Stimulated activated CD4-positive, alpha-beta T cell treated with anti-CD3 and anti-CD28 coated beads, Interleukin-1b, Interleukin-23, amount 100 ng/mL, for 1 hour (primary cell): ENCODE measurements at places on chromosomes 2 and 18.

DNA sequence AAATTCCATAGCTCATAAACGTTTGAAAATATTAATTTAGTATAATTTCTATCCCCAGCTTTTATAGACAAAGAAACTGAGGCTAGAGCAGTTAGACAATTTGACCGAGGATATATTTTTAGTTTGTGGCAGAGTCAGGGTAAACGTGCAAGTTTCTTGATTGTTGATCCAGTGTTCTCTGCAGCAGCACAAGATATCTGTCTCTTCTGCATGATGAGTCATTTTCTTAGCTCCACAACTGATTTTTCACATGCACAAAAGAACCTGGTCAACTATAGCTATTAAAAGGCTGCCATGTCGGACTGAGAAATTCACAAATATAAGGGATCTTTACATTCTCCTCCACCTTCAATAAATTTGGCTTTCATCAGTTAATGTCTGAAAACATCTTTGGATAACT, 143.4 kb upstream of the CYP26B1 start:
- DNase-seq, result no peak

GRCh38 chr2:159224061-159224813, 62.3 kb downstream of the WDSUB1 start:
- no peak for DNase-seq

DNA sequence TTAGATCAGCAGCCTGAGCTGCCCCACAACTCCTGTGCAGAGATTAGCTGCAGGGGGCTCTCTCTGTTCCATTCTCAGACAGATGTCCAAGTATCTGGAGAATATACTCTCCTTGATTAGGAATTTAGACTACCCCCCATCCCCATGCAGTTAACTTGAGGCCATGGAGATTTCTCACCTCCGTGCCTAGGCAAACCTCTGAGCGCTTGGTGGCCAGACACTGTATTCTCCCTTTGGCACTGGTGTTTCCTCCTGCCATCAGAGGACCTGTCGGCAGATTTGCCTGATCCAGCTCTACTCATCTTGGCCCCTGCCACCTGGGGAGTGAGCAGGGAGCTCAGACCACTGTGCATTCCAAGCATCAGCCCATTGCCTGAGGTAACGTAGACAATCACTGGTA, 48.3 kb downstream of the ZNF804A start:
- DNase-seq, result no peak

DNA sequence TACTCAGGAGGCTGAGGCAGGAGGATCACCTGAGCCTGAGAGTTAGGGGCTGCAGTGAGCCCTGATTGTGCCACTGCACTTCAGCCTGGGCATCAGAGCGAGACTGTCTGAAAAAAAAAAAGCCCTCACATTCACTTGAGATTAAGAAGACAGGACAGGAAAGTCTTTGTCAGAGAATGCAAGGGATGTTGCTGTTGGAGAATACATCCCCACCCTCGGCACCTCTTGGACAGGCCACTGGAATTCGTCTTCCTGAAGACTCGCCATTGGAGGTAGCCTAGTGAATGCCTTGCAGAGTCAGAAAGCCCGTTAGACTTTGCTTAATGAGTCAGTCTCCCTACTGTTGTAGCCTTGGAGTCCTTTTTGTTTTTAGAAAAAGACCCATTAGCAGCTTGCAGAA, 205.6 kb downstream of the FAM210A start:
- no peak for DNase-seq

DNA sequence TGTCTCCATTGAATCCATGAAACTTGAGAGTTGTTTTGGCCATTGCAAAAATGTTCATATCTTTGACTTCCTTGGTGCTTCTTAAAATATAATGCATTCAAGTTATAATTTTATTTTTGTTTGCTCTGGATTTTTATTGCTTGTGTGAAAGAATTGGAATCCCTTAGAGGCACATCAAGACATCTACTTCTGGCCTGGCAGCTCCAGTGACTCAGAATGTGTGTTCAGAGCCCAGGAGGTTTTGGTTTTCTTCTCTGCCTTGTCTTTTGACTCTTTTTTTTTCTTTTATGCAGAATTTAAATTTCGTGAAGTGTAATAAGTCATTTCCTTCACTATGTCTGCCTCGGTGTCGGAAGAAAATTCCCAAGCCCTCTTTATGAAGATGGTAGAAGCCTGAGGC, 180.2 kb downstream of the LTBP1 start:
- DNase-seq, result no peak

- no peak for DNase-seq
Measured at GRCh38 chr2:165371356-165371755, 98.1 kb upstream of the CSRNP3 start.

DNA sequence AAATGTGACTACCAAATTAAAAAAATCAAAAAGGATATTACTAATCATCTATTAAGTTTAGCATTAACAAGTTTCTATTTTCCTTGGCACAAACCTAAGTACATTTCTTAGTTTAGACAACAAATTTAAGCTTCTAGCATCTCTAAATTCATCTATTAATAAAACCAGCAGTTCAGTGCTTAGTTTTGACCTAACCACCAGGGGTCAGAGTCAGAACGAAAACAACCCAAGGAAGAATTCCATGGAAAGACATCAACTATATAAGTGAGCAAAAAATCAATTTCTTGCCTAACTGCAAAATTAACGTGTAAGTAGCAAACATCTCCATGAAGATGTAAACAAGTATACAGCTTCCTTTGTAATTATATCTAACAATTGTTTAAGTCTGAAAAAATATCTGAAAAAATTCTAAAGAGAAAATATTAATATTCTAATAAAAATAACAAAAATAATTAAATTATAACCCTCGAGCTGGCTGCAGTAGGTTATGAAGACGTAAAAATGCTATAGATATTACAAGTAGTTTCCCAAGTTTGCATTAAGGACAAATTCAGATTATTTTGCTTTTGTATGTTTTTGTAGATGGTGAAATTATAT, 83.7 kb downstream of the CERKL start:
- no peak for DNase-seq

GRCh38 chr2:193520709-193521458, 1326.2 kb upstream of the TMEFF2 start:
- no peak for DNase-seq

DNA sequence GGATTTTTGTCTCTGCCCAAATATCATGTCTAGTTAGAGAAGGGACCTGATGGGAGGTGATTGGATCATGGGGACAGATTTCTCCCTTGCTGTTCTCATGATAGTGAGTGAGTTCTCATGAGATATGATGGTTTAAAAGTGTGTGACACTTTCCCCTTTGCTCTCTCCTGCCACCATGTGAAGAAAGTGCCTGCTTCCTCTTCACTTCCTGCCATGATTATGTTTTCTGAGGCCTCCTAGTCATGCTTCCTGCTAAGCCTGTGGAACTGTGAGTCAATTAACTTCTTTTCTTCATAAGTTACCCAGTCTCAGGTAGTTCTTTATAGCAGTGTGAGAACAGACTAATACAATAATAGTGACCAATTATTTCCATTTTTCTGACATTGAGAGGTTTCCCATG, 167.3 kb upstream of the CYRIA start:
- no peak for DNase-seq

DNA sequence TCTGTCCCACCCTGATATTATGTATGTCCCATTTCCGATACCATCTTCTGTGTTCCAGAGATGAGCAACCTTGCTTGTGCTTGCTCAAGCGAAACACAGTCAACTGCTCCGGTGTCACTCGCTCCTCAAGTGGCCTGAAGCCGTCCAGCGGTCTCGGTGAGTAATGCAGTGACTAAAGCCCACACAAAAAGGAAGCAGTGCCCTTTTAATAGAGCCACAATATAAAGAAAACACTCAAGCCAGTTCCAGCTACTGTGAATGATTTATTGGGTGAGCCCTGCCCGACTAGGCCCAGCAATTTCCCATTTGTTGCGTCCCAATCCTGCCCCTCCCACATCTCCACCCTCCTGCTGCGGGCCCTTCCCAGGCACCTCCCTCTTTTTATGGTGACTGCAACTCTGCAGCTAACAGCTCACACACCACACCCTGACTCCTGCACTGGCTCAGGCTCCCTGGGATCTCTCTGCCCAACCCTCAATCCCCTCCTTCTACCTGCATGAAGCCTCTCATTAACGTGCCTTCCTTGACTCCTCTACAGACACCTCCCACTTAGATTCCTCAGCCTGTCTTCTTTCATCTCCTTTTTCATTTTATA, 44.2 kb upstream of the DSC1 start:
- no peak for DNase-seq

- DNase-seq, result no peak
Measured at GRCh38 chr2:128362176-128362888, 43.7 kb upstream of the HS6ST1 start.

GRCh38 chr2:110940376-110940910, 180.3 kb upstream of the BCL2L11 start:
- no peak for DNase-seq

- DNase-seq, result no peak
Measured at GRCh38 chr2:31219131-31219969, 2.0 kb upstream of the CAPN14 start.

GRCh38 chr18:45686891-45687611, 36.9 kb upstream of the SLC14A1 start:
- DNase-seq, result no peak

DNA sequence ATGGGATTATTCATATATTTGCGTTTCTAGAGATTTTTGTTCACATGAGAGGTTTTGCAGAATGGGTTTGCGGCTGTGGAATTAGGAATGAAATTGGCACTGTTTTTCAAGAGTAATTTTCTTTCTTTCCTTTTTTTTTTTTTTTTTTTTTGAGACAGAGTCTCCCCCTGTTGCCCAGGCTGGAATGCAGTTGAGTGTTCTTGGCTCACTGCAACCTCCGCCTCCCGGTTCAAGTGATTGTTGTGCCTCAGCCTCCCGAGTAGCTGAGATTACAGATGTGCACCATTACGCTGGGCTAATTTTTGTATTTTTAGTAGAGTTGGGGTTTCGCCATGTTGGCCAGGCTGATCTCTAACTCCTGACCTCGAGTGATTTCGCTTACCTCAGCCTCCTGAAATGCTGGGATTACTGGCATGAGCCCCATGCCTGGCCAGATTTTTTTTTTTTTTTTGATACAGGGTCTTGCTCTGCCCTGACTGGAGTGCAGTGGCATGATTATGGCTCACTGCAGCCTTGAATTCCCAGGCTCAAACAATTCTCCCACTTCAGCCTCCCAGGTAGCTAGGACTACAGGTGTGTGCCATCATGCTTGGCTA, 65.3 kb downstream of the MIB1 start:
- no peak for DNase-seq
